Epithelial cell of esophagus (primary cell): ENCODE measurements at places on chromosomes 5 and 9.

DNA sequence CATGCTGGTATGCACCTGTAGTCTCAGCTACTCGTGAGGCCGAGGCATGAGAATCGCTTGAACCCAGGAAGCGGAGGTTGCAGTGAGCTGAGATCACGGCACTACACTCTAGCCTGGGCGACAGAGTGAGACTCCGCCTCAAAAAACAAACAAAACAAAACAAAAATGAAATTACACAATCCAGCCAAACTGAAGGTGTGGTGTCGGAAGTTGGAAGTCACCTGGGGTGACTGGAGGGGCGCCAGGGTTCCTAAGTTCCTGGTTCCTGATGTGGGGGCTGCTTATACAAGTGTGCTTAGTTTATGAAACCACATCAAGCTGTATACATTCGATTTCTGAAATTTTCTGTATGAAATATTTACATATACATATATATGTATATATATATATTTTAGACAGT lies 3.7 kb upstream of the DOLPP1 start:
- no peak for DNase-seq

DNA sequence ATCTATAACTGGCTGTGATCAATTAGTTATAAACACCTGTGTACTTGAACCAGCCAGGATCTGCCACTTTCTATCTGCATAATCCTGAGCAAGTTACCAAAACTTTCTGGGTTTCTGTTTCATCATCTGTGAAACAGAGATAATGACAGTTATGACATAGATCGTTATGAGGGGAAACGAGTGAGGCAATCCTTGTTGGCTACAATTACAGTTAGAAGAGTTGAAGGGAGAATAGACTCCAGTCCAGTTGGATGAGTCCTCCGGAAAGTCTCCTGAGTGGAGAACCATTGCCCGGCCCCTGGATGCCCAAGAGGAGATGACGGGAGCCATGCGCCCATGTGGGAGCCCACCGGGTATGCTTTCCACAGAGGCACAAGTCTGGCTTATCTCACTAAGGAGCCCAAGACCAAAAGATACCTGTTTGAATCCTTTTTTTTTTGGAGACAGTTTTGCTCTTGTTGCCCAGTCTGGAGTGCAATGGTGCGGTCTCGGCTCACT lies 4.5 kb downstream of the PDE6A start:
- DNase-seq, result peak; percentile 63

DNA sequence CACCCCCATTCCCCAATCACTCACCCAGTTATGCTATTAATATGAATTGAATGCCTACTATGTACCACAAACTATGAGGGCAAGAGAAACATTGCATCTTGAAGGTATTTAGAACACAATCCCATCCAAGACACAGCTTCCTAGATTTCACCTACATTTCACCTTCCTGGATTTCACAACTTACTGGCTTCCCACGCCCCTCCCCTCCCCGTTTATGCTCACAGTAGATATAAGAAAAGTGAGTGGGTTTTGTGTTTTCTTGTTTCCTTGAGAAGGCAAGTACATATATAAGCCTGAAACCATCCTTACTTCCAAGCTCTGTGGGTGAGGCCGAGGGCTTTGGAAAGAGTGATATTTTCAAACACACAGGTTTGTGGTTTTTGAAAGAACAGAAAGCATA lies 465.0 kb downstream of the BNC2 start:
- no peak for DNase-seq

DNA sequence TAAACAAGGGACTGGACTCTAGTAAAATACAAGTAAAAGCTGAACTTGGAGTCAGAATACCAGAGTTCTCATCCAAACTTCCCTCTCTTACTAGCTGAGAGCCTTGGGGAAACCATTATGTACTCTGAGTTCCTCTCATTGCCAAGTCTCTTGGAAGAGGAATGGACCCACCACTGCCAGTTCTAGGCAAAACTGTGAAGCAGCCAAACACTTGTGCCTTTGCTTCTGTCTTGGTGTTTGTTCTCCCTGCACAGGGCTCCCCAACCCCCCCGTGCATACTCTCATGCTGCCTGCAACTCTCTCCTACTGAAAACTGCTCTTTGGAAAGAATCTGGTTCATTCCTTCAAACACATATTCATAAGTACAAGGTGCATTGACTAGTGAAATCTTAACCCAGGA lies 102.6 kb downstream of the PDZD2 start:
- DNase-seq, result no peak

- peak; percentile 78 for DNase-seq
These were observed 21.1 kb upstream of the FER start for GRCh38 chr5:108726446-108727235.

DNA sequence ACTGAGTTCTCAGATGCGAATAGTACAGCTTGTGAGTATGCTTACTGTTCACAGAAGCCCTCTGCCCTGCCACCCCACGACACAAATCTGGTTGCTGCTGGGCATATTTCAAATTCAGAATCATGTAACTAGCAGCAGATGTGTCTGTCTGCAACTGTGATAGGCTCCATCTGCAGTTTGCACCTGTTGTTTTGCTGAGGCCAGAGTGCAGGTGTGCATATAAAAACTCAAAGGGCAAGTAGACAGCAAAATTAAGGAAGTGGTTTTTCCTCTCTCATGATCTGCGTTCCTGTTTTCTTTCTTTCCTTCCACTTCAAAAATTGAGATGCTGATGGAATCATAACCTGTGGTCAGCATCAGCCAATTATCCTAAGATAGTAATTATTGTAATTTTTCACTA lies 1000.5 kb downstream of the PTPRD start:
- no peak for DNase-seq

DNA sequence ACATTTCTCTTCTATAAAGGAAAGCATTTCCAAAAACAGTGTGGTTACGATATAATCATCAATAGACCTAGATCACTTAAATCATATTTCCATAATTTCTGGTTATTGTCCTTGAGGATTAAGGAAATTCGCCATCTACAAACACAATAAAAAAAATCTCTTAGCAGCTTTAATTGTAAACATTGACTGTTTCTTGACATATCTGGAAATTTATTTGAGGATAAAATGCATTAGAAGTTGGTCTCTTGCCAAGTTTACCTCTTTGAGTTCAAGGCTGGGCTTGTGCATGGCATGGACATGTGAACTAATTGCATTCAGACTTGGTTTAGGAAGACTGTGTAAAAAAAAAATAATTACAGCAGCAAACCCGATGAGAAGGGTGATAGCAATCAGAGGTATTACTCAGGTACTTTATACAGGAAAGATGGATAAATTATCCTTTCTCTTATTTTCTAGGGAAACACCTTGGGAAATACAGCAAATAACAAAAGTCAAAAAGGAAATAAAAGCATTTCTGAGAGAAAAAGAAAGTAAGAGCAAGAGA lies 237.9 kb downstream of the SLF1 start:
- no peak for DNase-seq
